ENCODE measurements at places on chromosomes 16 and 17.

DNA sequence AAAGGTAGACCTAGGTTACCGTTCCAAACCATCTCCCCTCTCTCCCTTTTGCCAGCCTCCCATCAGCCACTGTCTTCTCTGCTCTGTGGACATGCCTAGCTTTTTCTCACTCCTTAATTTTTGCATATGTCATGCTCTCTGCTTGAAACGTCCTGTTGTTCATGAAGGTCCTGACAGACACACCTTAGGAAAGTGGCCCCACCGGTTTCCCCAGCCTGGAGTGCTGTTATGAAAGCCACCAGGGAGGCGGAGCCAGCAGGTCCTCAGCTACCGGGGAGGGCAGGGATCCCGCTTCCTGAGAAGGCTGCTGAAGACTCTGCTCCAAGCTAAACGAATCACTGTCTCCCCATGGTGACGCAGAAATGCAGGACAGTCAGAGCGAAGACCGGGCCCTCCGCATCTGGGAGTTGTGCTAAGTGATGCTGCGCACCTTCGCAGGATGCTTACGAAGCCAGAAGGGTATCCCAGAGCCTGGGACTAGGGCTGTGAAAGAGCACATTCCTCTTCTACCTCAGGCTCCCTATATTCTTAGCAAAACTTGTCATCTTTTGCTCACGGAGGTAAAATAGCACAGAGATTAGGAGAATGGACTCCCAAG is 2.3 kb upstream of the SLC16A11 start:
- peak overlapping the region; percentile 58 for H3K27ac ChIP-seq
- H3K36me3 ChIP-seq = no peaks in the 10 kb centered on the region
- no peaks in the 10 kb centered on the region for H3K27me3 ChIP-seq

DNA sequence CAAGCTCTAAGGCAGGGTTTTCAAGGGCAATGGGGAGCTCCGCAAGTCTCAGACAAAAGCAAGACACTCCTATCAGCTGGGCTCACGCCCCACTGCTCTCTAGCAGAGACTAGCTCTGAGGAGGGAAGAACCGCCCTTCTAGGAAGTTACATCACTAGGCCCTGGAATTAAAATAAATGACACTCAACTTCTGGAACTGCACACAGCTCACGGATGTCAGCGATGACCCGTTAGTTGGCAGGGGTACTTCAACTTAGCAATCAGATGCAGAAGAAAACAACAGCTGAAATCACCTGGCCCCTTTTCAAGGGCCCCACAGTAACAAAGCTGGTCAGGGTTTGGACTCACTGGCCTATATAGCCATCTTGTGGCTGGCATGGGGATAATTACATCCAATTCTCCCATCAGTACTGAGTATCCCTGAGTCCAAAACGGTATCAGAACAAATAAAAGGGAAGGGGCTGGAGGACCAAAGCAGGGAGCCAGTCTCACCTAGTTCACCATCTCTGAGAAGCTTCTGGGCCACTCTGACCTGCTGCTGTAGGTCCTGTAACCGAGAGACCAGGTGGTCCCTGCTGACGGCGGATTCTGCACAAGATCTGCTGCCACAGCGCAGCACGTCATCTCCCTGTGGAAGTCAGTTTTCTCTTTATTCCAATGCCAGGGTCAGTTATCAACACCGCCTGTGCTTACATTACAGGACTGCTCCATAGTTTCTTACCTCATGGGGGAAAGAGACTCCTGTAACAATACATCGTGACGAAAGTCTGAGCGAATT is 22.2 kb downstream of the SERPINF1 start:
- peak; percentile 91 for ATAC-seq
- peak overlapping the region; percentile 94 for H3K27ac ChIP-seq
- peaks cover 33% of the 10 kb centered on the region for H3K36me3 ChIP-seq
- H3K4me3 ChIP-seq = peak overlapping the region; percentile 37
- peaks cover 26% of the 10 kb centered on the region for H3K4me1 ChIP-seq
- H3K27me3 ChIP-seq = no peaks in the 10 kb centered on the region

DNA sequence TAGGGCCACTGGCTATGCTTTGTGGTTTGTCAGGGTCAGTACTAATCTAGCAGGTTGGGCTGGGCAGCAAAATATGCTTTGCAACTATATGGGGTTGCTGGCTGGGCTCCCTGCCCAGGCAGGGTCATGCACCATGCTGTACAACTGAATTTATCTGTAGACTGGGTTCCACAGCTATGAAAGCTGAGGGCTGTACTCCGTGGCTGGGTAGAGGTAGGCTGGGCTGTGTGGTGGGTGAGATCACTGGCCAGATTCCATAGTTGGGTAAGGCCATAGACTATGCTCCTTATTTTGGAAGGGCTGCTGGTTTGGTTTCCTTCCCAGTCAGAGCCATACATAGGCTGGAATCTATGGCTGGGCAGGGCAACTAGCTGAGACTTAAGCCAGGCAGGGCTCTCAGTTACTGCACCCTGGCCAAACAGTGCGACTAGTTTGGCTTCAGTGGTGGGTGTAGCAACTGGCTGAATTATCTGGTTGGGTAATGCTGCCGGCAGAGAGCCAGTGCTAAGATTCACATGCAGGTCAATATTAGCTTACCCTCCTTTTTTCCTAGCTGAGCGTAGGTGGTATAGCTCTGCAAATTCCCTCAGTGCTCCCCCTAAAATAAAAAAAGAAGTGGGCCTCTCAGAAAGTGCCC is 769.1 kb upstream of the CDH8 start:
- no peaks in the 10 kb centered on the region for H3K36me3 ChIP-seq
- H3K4me1 ChIP-seq = no peaks in the 10 kb centered on the region
- no peaks in the 10 kb centered on the region for H3K27me3 ChIP-seq
- H3K4me3 ChIP-seq = no peak overlapping the region
- H3K27ac ChIP-seq = no peak overlapping the region

DNA sequence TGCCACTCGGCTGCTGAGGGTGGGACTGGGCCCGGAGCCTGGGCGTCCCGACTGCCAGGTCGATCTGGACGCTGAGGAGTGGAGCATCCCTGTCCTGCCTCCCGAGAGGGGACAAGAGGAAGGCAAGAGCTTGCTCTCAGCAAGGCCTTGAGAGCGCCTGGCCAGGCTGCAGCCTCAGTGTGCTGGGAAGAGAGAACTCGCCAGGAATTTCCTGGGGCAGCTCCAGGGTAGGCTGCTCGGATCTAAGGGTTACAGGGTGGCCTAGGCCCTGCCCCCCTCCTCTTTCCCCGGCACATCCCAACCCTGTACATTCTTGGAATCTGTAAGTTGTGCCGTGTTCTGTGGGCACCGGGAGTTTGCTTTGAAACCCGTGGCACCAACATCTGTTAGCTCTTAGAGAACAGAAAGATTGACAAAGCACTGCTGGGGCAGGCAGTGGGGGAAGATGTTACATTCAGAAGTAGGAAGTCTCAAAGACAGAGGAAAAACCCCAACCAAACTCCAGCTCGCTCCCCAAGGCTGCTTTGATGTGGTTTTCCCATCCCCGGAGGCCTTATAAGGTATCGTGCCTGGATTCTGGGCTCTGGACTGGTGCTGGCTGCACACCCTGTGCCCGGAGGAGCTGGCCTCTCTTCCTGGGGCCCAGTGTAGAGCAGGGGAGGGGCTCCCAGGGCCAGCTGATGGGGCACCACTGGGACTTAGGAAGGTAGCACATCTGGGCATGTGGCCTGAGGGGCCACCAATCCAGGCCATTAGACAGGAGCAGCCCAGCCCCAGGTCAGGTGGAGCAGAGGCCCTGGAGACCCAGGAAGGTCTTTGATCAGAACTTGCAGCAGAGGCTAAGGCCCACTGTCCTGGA is 55.2 kb downstream of the NKD1 start:
- no peaks in the 10 kb centered on the region for H3K36me3 ChIP-seq
- H3K27me3 ChIP-seq = no peaks in the 10 kb centered on the region
- no peak overlapping the region for H3K4me3 ChIP-seq
- H3K27ac ChIP-seq = no peak overlapping the region
- ATAC-seq = no peak
- no peaks in the 10 kb centered on the region for H3K4me1 ChIP-seq

DNA sequence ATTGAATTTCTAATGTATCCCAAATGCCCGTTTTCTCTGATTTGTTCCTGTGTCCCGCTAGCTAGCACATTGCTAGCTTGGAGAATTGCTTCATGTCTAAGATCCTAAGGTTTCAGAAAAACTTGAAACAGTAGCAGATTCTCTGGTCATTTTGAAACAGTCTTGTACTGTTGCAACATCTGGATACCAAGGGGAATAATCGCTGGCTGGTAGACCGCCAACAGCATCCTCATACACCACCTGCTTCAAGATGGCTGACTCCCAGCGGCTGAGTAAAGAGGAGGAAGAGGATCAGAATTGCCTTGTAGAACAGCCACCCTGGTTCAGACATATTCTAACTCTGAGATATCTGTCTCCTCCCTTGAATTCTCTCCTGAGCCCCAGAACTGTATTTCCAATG is 226.7 kb upstream of the ELAC2 start:
- H3K36me3 ChIP-seq = no peaks in the 10 kb centered on the region
- no peak for ATAC-seq
- no peak overlapping the region for H3K4me3 ChIP-seq
- H3K4me1 ChIP-seq = no peaks in the 10 kb centered on the region
- no peak overlapping the region for H3K27ac ChIP-seq
- H3K27me3 ChIP-seq = no peaks in the 10 kb centered on the region

DNA sequence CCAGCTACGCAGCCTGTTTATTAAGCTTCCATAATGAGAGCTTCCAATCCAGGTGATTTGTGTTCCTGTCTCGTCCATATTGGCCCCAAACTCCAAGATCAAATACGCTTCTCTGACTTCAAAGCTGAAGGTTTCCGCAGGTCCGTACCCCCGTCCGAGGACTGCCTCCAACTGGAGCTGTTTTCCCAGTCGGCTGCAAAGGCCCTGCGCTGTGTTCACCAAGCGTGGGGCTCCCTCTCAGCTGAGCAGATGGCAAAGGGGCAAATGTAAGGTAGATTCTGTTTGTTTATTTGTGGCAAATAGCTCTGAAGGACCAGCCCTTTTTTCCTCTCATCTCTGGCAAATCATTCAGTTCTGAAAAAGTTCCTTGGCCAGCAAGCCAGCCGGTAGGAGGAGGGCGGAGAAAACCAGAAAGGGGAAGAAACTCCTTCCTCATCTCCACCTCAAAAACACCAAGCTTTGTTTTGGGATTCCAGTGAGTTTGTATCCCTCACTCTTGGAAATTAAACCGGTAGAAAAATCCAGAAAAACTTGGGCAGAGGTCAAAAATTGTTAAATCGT is 35.2 kb downstream of the NXN start:
- H3K27me3 ChIP-seq = peaks cover 9% of the 10 kb centered on the region
- H3K36me3 ChIP-seq = no peaks in the 10 kb centered on the region
- no peak overlapping the region for H3K27ac ChIP-seq
- ATAC-seq = no peak
- no peaks in the 10 kb centered on the region for H3K4me1 ChIP-seq
- no peak overlapping the region for H3K4me3 ChIP-seq

- H3K27me3 ChIP-seq = no peaks in the 10 kb centered on the region
- no peaks in the 10 kb centered on the region for H3K4me1 ChIP-seq
- no peak overlapping the region for H3K4me3 ChIP-seq
These were observed 139.4 kb downstream of the ZFHX3 start for GRCh38 chr16:72908362-72909167.

DNA sequence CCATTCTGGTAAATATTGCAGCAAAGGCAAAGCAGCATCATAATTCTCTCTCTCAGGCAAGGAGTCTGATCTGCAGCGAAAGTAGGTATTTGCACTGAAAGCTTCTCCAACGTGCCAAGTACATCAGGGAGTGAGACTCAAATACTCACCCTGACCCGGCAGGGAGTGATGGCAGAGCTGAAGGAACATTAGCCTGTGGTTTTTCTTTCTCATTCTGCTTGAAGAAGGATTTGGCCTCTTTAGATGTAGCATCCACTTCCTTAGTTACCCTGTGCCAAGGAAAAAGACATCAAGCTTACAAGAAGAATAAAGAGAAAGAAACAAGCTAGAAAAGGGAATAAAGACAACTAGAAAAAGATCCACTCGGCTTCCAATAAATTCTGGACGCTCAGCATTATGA is 38.4 kb downstream of the CFDP1 start:
- no peak overlapping the region for H3K27ac ChIP-seq
- no peak for ATAC-seq
- H3K27me3 ChIP-seq = no peaks in the 10 kb centered on the region
- H3K36me3 ChIP-seq = peaks cover 60% of the 10 kb centered on the region
- no peaks in the 10 kb centered on the region for H3K4me1 ChIP-seq

- H3K36me3 ChIP-seq = peaks cover 6% of the 10 kb centered on the region
- H3K4me3 ChIP-seq = no peak overlapping the region
- ATAC-seq = no peak
- H3K27me3 ChIP-seq = no peaks in the 10 kb centered on the region
These were observed 1.5 kb upstream of the SYT17 start for GRCh38 chr16:19166500-19166899.

- peaks cover 12% of the 10 kb centered on the region for H3K4me1 ChIP-seq
- no peak within 1 kb of the TSS for H3K27ac ChIP-seq
- peak within 1 kb of the TSS; percentile 6 for H3K4me3 ChIP-seq
- ATAC-seq = peak; percentile 76
- no peaks in the 10 kb centered on the region for H3K36me3 ChIP-seq
These were observed at the start of gene CRISPLD2 for GRCh38 chr16:84819644-84820304. Gene CRISPLD2, plus strand, starts transcription at chr16:84819985. Its CDS starts 18,511 bp downstream, at chr16:84838496.

GRCh38 chr16:17657045-17657444 is 186.3 kb upstream of the XYLT1 start:
- no peak overlapping the region for H3K4me3 ChIP-seq
- no peak for ATAC-seq
- peaks cover 43% of the 10 kb centered on the region for H3K27me3 ChIP-seq
- no peaks in the 10 kb centered on the region for H3K36me3 ChIP-seq
- H3K27ac ChIP-seq = no peak overlapping the region
- peaks cover 12% of the 10 kb centered on the region for H3K4me1 ChIP-seq

- H3K36me3 ChIP-seq = no peaks in the 10 kb centered on the region
- no peak overlapping the region for H3K4me3 ChIP-seq
- ATAC-seq = no peak
- H3K4me1 ChIP-seq = no peaks in the 10 kb centered on the region
These were observed 939.9 kb upstream of the SOX9 start for GRCh38 chr17:71180801-71181385.

DNA sequence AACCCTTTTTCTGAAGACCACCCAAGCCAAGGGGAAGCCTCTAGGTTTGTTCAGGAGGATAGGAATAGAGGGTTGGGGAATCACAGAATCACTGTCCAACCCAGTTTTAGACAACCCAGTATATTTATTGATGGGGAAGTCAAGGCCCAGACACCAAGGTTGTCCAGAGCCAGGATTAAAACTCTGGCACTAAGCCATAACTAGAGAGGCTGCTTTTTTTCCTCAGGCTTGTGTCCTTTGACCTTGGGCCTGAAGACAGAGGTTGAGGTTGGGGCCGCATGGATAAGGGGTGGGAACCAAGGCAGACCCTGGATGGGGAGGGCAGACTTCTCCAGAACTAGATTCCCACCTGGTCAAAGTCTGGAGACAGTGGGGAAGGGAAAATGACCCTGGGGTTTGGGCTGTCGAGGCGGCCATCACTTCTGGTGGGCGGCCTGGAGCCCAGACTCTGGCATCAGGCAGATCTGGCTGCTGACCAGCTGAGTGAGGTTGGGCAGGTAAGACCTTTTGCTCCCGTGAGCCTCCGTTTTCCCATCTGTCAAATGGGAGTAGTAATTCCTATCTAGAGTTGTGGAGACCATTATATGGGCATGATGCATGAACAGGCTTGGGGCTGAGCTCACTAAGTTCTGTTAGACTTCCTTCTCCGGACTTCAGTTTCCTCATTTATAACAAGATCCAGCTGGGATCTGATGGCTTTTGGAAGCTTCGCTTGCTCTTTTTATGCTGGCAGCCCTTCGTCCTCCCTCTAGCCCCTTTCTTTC is 17.9 kb downstream of the IGFBP4 start:
- no peaks in the 10 kb centered on the region for H3K4me1 ChIP-seq
- no peaks in the 10 kb centered on the region for H3K36me3 ChIP-seq
- H3K4me3 ChIP-seq = no peak overlapping the region
- no peaks in the 10 kb centered on the region for H3K27me3 ChIP-seq
- no peak overlapping the region for H3K27ac ChIP-seq

- no peak overlapping the region for H3K4me3 ChIP-seq
- peak overlapping the region; percentile 100 for H3K27ac ChIP-seq
- H3K4me1 ChIP-seq = peaks cover 43% of the 10 kb centered on the region
- H3K27me3 ChIP-seq = no peaks in the 10 kb centered on the region
- no peak for ATAC-seq
These were observed 1.8 kb upstream of the NSMCE1 start for GRCh38 chr16:27270349-27270748.

All from stimulated activated memory B cell treated with anti-CD40 and anti-IgM and Interleukin-4, amounts not matched to agents 10 μg/mL and 1 μg/mL and 100 μg/mL, for 72 hours (primary cell).